ENCODE measurements at places on chromosomes 5 and 9. TPM values are rescaled to one million over a fixed set of nuclear protein-coding genes. Genes with fewer than 3 reads are reported as not detected.

NR6A1 gene
- 3.0 TPM for polyA plus RNA-seq

GABRA1 gene
- not detected for polyA plus RNA-seq

PRRX2 gene
- polyA plus RNA-seq = 1.8 TPM

DNA sequence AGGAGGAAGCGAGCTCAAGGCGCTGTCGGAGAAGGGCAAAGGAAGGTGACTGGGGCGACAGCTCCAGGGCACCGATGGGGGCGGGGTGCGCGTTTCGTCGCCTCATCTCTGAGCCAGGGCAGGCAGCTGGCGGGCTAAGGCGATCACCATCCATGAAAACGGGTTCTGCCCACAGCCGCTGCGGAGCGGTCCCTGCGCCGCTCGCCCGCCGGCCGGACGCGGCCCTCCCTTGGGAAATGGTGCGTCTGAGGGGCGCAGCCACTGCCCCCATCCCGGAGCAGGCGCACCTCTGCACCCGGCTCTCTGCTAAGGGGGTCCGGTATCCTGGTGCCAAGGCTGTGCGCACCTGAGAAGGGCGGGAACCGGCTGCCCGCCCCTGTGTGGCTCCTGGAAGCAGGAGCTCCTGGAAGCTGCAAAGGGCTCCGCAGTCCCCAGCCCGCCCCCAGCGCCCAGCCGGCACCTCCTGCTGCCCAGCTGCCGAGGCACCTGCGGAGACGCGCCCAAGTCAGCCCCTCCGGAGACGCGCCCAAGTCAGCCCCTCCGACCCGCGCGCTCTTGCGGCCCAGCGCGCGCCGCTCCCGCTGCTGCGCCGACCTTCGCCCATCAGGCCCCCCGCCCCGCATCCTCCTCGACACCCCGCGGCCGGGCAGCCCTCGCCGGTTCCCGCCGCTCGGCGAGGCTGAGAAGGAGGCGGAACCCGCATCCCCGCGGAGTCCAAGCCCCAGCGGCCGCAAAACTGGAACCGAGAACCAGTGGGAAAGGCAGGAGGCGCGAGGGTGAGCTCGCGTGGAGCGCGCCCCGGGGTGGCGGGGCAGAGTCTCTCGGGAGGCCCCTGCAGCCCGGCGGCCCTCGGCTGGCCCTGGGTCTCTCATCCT, 757 bp downstream of the ANKRD34B start:
- H3K36me3 ChIP-seq = no peaks in the 10 kb centered on the region
- no peak for DNase-seq
- peaks cover 59% of the 10 kb centered on the region for H3K27me3 ChIP-seq
- H3K27ac ChIP-seq = no peak overlapping the region
- no peak overlapping the region for H3K4me3 ChIP-seq

GRCh38 chr5:180159756-180160155, 49.3 kb downstream of the RASGEF1C start:
- no peaks in the 10 kb centered on the region for H3K27me3 ChIP-seq
- no peaks in the 10 kb centered on the region for H3K4me1 ChIP-seq
- DNase-seq = no peak
- no peak overlapping the region for H3K27ac ChIP-seq
- H3K36me3 ChIP-seq = no peaks in the 10 kb centered on the region

ADAMTS16 gene
- polyA plus RNA-seq = not detected

DNA sequence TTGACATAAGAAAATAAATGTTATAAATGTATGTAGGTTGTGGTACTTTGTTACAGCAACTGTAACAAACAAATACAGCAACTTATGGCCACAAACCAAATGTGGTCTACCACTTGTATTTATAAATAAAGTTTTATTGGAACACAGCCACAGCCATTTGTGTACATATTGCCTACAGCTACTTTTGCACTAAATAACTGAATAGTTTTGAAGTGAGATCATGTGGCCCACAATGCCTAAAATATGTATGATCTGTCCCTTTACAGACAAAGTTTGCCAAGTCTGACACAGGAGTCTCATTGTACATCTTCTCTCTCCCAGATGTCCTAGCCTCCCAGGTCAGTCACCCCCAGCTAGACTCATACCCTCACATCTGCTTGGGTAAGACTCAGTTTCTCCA, 283.6 kb upstream of the PRDM9 start:
- no peak overlapping the region for H3K27ac ChIP-seq
- DNase-seq = no peak
- no peak overlapping the region for H3K4me3 ChIP-seq
- no peaks in the 10 kb centered on the region for H3K27me3 ChIP-seq
- H3K36me3 ChIP-seq = no peaks in the 10 kb centered on the region

DNA sequence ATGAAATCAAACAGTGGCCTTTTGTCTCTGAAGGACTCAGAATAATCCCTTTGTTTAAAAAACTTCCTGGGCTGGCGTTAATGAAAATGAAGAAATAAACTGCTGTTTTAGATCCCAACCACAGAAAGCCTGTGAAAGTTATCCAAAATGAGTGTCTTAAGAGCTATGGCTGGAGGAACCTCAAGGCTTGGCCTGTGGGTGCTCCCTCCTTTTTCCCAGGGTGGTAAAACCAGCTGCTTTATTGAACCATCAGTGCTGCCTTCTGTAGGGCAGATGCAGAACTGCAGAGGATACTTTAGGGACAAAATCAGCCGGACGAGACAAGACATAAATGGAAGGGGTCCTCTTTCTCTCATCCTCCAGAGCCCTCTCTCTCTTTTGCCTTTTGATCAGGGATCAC, 100.9 kb downstream of the SMARCA2 start:
- DNase-seq = peak; percentile 5
- H3K4me3 ChIP-seq = no peak overlapping the region
- H3K27ac ChIP-seq = no peak overlapping the region

ROPN1L gene
- 0.76 TPM for polyA plus RNA-seq

GRCh38 chr9:133118568-133118967, 2.5 kb downstream of the RALGDS start:
- H3K27me3 ChIP-seq = no peaks in the 10 kb centered on the region
- H3K27ac ChIP-seq = no peak overlapping the region
- DNase-seq = no peak
- no peak overlapping the region for H3K4me3 ChIP-seq

GRCh38 chr5:81971111-81971711, 612 bp upstream of the ATG10 start:
- H3K4me3 ChIP-seq = peak overlapping the region; percentile 79
- H3K36me3 ChIP-seq = no peaks in the 10 kb centered on the region
- H3K27me3 ChIP-seq = no peaks in the 10 kb centered on the region
- peak; percentile 75 for DNase-seq

- peak overlapping the region; percentile 90 for H3K4me3 ChIP-seq
- peak overlapping the region; percentile 98 for H3K27ac ChIP-seq
- DNase-seq = peak; percentile 81
Observed at GRCh38 chr9:89605465-89606048, 745 bp downstream of the GADD45G start.

Data from small intestine (tissue), 16 donors.